Heart right ventricle (tissue), 16 donors: ENCODE measurements at places on chromosomes 12 and 14. TPM values are rescaled to one million over a fixed set of nuclear protein-coding genes. Genes with fewer than 3 reads are reported as not detected.
A peak's percentile ranks its signal among the peaks of the same experiment; 100 is the strongest.

The CKAP4 gene
- total RNA-seq: 46.7 TPM

The BATF gene
- total RNA-seq: 1.8 TPM

The NOVA1 gene
- total RNA-seq: 4.3 TPM

The NEUROD4 gene
- not detected for total RNA-seq

The ZNF891 gene
- total RNA-seq: 1.1 TPM

The ESPL1 gene
- total RNA-seq: 0.04 TPM

DNA sequence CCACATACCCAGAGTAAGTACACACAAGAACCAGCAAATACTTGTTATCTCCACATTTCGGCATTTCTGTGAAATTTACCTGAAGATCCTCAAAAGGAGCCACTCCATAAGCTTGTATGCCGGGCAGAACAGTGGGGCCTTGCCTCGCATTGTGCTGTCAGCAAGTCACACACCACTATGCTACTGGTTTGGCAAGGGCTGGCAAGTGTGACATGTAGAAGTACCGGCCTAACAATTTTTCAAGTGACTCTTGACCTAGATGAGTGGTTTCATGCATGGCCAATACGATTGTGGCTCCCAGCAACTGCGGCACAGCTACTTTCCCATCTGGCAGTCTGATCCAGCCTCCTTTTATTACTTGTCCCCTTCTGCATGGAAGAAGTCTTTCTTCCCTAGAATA, 69.8 kb downstream of the GAS2L3 start:
- H3K27me3 ChIP-seq: no peaks in the 10 kb centered on the region
- H3K27ac ChIP-seq: no peak overlapping the region
- no peaks in the 10 kb centered on the region for H3K4me1 ChIP-seq
- H3K36me3 ChIP-seq: no peaks in the 10 kb centered on the region
- no peak overlapping the region for H3K4me3 ChIP-seq

DNA sequence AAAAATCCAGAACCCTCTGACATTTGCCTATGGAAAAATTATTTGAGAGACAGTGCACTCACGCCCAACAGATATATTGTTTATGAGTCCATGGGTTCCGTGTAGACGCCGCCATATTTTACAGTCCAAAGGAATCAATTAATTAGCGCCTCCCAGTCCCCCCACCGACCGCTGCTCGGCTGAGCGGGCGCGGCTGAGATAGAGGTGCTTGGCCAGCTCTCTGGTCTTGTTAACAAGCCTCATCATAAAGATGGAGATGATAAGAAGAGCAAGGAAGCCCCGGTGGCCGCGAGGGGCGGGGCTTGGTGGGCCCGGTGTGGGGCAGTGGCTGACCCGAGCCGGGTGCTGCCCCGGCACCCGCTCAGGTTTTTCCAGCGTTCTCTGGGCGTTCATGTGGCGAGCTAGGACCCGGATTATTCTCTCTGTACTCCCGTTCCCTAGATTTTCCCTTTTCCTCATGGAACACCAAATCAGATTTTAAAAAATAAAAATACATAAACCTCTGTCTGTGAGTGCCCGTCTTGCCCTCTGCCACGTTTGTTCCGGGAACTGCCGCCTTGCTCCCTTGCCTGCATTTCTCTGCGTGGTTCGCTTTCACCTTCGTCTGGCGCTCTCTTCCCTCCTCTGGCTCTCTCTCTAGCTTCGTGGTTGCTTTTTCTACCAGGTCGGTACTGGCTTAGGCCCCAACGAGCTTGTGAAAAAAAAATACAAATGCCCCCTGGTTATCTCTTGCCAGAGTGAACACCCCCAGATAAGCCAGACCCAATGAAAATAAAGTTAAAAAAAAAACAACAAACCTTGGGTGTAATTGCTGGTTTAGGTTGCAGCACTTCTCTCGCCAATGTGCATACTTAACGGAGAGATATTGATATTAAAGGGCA, 9.0 kb downstream of the HOXC12 start:
- no peak overlapping the region for H3K4me3 ChIP-seq
- H3K4me1 ChIP-seq: peaks cover 6% of the 10 kb centered on the region
- no peaks in the 10 kb centered on the region for H3K36me3 ChIP-seq

- peaks cover 21% of the 10 kb centered on the region for H3K4me1 ChIP-seq
- no peak overlapping the region for H3K27ac ChIP-seq
- peak overlapping the region; percentile 90 for H3K4me3 ChIP-seq
- DNase-seq: no peak
- H3K27me3 ChIP-seq: no peaks in the 10 kb centered on the region
These were observed 1.4 kb downstream of the SGPP1 start for GRCh38 chr14:63726499-63726898.

DNA sequence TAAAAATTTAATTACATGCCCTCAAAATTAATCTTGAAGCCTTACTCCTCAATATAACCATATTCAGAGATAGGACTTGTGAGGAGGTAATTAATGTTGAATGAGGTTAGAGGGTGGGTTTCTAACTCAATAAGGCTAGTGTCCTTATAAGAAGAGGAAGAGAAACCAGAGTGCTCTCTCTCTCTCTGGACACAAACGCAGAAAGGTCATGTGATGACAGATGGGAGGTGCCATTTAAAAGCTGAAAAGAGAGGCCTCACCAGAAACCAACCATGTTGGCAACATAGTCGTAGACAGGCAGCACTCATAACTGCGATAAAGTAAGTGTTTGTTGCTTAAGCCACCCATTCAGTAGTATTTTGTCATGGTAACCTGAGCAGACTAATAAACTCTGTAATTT, 378.5 kb upstream of the LMO3 start:
- no peaks in the 10 kb centered on the region for H3K27me3 ChIP-seq
- no peak for DNase-seq
- H3K4me3 ChIP-seq: no peak overlapping the region
- no peaks in the 10 kb centered on the region for H3K4me1 ChIP-seq
- H3K36me3 ChIP-seq: no peaks in the 10 kb centered on the region

GRCh38 chr12:9908350-9908749, 23.8 kb downstream of the CLEC2A start:
- no peaks in the 10 kb centered on the region for H3K36me3 ChIP-seq
- no peaks in the 10 kb centered on the region for H3K27me3 ChIP-seq
- H3K4me1 ChIP-seq: no peaks in the 10 kb centered on the region
- no peak overlapping the region for H3K4me3 ChIP-seq
- DNase-seq: no peak
